D341Med (cell line): ENCODE measurements at places on chromosomes 11 and 22.
A peak's percentile ranks its signal among the peaks of the same experiment; 100 is the strongest.

DNA sequence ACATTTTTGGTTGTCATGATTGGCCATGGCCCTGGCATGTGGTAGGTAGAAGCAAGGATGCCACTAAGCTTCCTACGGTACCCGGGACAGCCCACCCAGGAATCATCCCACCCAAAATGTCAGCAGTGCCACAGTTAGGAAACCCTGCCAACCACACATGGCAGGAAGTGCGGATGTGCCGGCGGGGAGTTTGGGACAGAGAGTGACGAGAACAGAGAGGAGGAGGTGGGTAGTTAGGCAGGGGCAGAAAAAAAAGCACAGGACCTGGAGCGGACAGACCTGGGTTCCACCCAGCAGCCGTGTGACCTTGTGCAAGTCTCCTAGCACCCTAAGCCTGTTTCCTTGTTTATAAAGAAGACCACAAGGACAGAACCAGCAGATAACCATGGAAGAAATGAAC is 3.3 kb downstream of the SPI1 start:
- DNase-seq, result no peak

GRCh38 chr22:20998411-20999336 is 3.2 kb downstream of the THAP7 start:
- DNase-seq, result no peak

GRCh38 chr11:351411-351810 is 17.9 kb upstream of the B4GALNT4 start:
- no peak for DNase-seq

GRCh38 chr11:72653649-72654048 is 20.6 kb downstream of the PDE2A start:
- no peak for DNase-seq

GRCh38 chr11:12289667-12290476 is 87.5 kb upstream of the PARVA start:
- no peak for DNase-seq

- DNase-seq, result no peak
Measured at GRCh38 chr11:128902515-128903066, 11.4 kb downstream of the KCNJ5 start.

- DNase-seq, result no peak
Measured at GRCh38 chr11:113134626-113135025, 173.4 kb downstream of the NCAM1 start.

DNA sequence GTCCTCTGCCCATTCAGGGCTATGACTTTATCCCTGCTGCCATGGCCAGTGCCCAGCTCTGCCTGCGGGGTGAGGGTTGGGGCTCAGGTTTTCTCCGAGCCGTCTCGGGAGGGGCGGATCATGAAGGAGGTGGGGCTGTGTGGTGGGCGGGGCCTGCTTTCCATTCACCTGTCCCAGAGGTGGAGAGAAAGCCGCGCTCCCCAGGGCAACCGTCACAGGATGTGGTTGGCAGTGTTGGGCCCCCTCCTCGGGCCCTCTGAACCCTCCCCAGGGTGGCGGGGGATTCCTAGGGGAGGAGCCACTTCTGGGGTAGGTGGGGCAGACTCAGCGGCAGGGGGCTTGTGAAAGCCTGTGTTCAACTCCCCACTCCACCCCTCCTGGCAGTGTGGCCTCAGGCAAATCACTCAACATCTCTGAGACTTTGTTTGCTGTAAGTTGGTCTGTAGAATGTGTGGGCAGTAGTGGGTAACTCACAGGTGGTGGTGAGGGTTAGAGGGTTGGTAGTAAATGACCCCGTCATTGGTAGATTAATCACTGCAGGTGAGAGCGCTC is 50.3 kb downstream of the CD6 start:
- DNase-seq, result no peak

DNA sequence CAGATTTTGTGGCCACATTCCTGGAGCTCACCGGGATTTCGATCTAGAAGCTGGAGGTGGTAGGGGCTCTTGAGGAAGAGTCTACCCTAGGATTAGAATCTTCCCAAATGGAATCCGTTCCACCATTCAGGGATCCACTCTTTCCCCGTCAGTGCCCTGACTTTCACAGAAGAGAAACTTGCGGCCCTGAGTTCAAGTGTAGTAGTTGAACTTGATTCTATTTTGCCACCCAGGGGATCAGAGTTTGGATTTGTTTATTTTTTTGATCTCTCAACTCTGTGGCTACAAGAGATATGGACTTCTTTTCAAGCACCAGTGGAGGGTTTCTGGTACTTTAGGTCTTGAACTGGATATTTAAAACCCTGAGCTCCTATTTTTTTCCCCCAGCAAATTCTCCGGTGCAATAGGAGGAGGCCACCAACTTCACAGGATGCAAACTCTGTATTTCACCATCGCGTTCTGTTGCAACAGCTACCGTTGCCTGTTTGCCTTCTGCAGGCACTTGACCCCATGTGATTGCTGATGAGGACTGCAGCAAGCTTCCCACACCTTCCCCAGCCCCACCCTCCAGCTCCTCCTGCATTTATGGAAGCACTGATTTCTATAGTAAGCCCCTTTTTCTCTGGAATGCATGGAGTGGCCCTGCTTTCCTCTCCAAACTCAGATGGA is 14.8 kb upstream of the MRGPRF start:
- no peak for DNase-seq

DNA sequence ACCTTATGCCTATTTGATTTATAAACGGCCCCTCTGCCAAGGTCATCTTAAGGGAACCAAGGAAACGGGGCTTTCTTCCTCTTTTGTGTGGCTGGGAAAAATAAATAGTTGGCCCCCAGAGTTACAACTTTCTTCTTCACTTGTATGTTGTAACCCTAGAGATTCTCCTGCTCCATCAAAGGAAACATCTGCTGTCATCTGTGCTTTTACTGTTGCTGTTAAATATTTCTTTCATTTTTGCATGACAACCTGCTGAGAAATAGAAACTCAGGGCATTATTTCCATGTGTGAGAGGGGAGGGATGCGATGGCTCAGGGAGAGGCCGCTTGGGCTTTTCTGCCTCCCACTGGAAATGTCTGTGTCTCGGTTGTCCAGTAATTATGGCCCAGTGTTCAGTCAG is 21.8 kb upstream of the CDC42EP2 start:
- DNase-seq, result no peak

DNA sequence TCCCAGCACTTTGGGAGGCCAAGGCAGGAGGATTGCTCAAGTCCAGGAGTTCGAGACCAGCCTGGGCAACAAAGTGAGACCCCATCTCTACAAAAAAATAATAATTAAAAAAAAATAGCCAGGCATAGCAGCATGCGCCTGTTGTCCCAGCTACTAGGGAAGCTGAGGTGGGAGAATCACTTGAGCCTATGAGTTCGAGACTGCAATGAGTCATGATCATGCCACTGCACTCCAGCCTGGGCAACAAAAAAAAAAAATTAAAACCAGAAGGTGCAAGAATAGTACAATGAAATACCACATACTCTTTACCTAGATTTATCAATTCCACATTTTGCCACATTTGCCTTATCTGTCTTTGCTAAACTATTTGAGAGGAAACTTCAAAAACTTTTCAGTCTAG is 8.2 kb downstream of the DPF2 start:
- DNase-seq, result no peak

- no peak for DNase-seq
Measured at GRCh38 chr22:28505416-28506149, 174.1 kb downstream of the TTC28 start.

DNA sequence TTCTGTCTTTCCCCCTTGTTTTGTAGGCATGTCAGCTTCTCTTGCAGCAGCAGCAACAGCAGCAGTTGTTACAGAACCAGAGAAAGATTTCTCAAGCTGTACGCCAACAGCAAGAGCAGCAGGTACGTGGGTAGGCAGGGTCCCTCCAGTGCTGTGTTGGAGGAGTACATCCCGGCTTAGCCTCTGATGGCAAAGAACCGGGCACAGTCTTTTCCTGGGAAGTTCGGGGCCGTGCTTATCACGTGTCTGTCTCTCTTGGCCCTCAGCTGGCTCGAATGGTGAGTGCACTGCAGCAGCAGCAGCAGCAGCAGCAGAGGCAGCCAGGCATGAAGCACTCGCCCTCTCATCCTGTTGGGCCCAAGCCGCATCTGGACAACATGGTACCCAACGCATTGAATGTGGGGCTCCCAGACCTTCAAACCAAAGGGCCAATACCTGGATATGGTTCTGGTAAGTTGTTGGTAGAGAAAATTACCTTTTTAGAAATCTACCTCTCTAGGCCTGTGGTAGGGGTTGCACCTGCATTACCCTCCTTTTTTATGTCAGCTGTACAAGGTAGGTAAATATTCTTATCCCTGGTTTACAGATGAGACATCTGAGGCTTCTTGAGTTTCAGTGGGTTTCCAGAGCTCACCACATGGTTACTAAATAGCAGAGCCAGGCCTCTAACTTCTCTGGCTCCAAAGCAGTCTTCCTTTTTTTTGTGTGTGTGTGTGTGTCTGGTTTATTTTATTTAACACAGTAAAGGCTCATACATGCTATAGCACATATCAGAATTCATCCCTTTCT is 45.2 kb upstream of the ADSL start:
- no peak for DNase-seq

GRCh38 chr11:80103142-80103859 is 662.5 kb upstream of the TENM4 start:
- DNase-seq, result no peak

GRCh38 chr22:42511401-42511891 is 8.2 kb downstream of the RRP7A start:
- peak; percentile 21 for DNase-seq

- peak; percentile 99 for DNase-seq
Measured at GRCh38 chr11:65961267-65962140, at the start of gene SART1. SART1 (plus strand) TSS chr11:65961734; CDS start chr11:65961781, 47 bp downstream.

DNA sequence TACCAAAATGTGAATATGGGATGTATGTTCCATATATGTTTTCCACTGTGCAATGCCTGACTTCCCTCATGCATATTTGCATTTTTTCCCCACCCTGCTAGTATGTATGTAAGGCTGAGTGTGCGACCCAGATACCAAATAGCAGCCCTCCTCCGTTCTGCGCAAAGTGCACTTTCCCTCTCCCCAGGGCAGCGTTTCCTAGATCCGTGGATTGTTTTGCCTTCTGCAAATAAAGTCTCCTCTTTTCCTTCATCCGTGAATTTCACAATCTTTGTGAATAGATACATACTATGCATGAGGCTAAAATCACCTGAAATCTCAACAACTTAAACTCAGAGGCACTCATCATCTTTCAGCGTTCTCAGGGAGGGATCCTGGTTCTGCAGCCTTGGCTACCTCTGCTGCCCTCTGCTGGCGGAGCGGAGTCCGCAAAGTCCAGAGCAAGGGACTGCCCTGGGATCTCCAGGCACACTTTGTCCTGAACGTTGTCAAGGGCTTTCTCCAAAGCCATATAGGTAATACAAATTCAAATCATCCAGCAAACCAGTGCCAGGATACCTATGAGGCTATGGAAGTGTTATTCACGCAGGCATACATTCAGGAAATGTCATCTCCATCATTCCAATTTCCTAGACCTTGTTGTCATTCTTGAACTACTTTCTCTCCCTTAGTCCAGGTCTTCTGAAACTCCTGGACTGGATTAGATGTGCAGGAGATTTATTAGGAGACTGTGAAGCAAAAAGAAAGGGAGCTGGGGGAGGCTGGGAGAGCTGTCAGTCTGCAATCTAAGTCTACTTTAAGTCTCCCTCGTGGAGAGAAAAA is 53.1 kb downstream of the CNTF start:
- peak; percentile 85 for DNase-seq

DNA sequence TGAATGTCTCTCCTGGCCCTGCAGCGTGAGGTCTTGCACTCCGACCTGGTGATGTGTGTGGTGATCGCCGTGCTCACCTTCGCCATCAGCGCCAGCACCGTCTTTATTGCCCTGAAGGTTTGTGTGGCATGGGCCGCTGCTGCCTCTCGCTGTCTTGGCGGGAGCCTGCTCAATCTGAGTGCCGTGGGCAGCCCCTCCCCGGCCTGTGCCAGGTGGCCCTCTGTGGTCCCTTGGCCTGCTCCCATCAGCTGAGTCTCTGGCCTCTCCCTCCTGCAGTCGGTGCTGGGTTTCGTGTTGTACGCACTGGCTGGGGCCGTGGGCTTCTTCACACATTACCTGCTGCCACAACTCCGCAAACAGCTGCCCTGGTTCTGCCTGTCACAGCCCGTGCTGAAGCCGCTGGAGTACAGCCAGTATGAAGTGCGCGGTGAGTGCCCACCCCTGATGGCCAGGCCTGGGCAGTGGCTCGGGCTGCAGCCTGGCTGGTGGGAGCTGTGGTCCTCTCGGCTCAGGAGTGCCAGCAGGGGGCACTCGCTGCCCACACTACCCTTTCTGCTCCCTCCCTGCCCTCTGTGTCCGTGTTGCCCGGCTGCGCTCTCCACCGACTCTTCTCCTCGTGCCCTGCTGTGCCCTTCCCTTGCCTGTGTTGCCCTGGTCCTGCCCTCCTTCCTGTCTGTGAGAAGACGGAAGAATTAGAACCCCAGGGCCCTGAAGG is 10.2 kb downstream of the PCNX3 start:
- peak; percentile 86 for DNase-seq

DNA sequence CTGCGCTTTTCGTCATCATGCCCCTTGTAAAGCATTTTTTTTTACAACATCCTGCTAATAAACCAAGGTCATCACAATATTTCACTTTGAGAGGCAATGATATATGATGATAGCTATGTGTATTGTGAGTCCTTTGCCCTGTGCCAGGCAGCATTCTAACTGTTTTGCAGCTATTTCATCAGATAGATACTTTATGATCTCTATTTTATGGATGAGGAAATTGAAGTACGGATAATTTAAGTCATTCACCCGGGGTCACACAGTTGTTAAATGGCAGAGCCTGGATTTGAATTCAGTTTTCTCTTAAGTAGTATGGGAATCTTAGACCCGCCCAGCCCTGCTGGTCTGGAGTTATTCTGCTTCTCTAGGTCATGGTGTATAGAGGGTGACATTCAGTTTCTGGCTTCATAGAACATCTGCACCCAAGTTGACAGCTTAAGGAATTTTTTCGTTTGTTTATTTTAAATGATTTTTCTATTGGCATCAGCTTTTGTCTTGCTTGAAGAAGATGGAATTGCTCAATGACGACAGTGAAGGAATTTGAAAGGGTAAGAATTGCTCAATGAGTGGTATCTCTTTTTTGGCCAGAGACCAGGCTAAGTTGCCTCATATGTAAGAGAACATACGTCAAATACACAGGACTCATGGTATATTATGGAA is 926 bp downstream of the PRR5L start:
- no peak for DNase-seq

- DNase-seq, result peak; percentile 34
Measured at GRCh38 chr11:3962406-3962840, 107.0 kb downstream of the STIM1 start.

GRCh38 chr11:123103326-123103980 is 41.5 kb upstream of the HSPA8 start:
- DNase-seq, result peak; percentile 57

GRCh38 chr11:112523951-112524350 is 263.3 kb upstream of the PLET1 start:
- no peak for DNase-seq
